ENCODE measurements at places on chromosomes 7 and 10. TPM values are rescaled to one million over a fixed set of nuclear protein-coding genes. Genes with fewer than 3 reads are reported as not detected.

Gene PON1
- not detected for total RNA-seq

Gene RBM20
- total RNA-seq, result 0.40 TPM

Gene MASTL
- 55.3 TPM for total RNA-seq

Gene CTTNBP2
- total RNA-seq, result not detected

Gene PLAC9
- not detected for total RNA-seq

Gene GIMAP4
- total RNA-seq, result 135 TPM

Gene NUTM2E
- total RNA-seq, result 0.27 TPM

Gene OR6V1
- not detected for total RNA-seq

Gene IL6
- 1.6 TPM for total RNA-seq

Gene NEBL
- total RNA-seq, result 0.04 TPM

Gene SCART1
- 1.4 TPM for total RNA-seq

Gene FGFR2
- total RNA-seq, result not detected

Gene CCL24
- not detected for total RNA-seq

Gene MOGAT3
- total RNA-seq, result not detected

Gene TEX47
- total RNA-seq, result not detected

Gene NSUN5
- 50.6 TPM for total RNA-seq

Gene VSTM4
- 0.07 TPM for total RNA-seq

Gene MBL2
- not detected for total RNA-seq

Gene SLC39A12
- not detected for total RNA-seq

Gene SPDYE2B
- not detected for total RNA-seq

Gene SH3PXD2A
- 7.7 TPM for total RNA-seq

Gene ITPRID1
- not detected for total RNA-seq

Gene CH25H
- not detected for total RNA-seq

Gene DNAJC12
- 6.6 TPM for total RNA-seq

Gene WDR91
- 12.0 TPM for total RNA-seq

Gene TMEM213
- not detected for total RNA-seq

Gene CHAT
- not detected for total RNA-seq

Gene MUC12
- total RNA-seq, result 0.34 TPM

Gene GDF2
- not detected for total RNA-seq

Gene KAZALD1
- total RNA-seq, result 0.57 TPM

Gene IFIT1B
- total RNA-seq, result not detected

Gene PON3
- total RNA-seq, result not detected

Gene ATP6V0A4
- 0.19 TPM for total RNA-seq

Gene MYL7
- not detected for total RNA-seq

Gene ACSM6
- total RNA-seq, result not detected

Gene HHEX
- total RNA-seq, result 0.11 TPM

Gene CTBP2
- total RNA-seq, result 0.21 TPM

Gene FAM25C
- total RNA-seq, result not detected

Gene OGDHL
- total RNA-seq, result 0.73 TPM

Gene ITGA8
- total RNA-seq, result not detected
